ENCODE measurements at places on chromosomes 11 and 22. TPM values are rescaled to one million over a fixed set of nuclear protein-coding genes. Genes with fewer than 3 reads are reported as not detected.

Gene DRAP1
- 75.9 TPM for total RNA-seq

Gene ABCG4
- 9.0 TPM for total RNA-seq

Gene NXPE4
- total RNA-seq, result not detected

Gene LMF2
- 16.6 TPM for total RNA-seq

Gene WNT11
- total RNA-seq, result 0.69 TPM

Data from diencephalon (tissue), 1 donor.